ENCODE measurements at places on chromosomes 2 and 18.

DNA sequence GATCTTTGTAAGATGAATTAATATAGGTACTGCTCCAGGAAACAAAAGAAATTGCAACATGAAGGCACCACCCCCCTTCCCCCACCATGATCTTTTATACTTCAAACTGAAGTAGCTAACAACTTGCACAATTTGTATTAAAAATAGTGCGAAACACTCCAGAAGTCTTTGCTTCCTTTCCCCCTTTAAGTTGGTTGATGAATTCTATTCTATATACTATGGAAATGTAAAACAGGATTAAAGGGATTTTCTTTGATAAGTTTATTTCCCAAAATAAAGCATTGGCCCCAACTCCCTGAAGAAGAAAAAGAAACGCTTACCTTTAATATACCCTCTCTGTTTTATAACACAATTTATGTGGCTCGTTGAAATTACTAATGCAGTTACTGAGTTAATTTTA is 227.1 kb downstream of the ARHGAP15 start:
- DNase-seq: no peak

DNA sequence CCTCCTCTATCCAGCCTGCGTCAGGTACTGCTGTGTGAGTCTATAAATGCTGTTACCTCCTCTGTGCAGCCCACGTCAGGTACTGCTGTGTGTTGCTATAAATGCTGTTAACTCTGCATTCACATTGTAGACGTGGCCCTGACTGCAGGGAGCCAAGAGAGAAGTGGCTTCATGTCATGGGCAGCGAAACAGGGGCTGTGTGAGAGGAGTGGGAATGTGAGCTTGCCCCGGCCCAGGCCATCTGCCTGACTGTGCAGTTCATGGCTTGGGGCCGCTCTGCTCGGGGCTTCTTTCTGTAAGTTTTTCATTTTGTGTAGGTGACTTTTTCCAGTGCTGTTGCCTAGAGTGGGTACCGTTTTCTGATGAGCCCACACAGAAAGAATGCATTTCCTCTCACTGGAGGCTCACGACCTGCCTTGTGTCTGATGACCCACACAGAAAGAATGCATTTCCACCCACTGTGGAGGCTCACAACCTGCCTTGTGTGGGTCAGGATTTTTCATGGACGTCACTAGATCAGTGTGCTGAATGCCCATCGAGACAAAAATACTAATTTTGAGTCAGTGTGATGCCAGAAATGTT is 104.5 kb downstream of the SNTG2 start:
- no peak for DNase-seq

DNA sequence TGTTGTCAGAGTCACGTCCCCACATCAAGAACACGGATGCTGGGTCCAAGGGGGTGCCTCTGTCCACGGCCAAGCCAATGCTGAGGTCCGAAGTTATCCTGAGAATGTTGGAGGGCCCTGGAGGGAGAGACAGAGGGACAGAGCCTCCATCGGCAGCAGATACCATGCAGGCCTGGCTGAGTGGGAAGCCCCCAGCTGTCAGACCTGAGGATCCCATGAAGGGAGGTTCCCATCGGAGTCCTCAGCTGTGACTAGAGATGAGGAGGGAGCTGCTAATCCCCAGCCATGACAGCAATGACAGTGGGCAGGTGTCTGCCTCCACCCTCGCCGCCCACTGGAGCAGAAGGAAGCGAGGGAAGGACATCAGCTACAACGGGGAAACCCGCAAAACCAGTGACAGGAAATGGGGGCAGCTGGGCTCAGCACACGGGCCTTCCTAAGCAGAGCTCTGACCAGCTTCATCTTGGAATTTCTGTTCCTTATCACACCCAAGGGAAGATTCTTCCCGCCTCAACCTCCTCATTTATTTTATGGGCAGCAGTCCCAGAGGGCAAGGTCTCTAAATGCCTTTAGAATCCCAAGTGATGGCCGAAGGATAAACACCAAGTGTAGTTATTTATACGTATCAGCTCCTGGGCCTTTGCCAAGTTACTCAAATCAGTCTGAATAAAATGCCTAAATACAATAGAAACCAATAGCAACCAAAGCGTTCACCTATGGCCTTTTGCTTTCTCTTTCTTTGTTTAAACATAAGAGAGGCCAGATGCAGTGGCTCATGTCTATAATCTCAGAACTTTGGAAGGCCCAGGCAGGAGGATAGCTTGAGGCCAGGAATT is 32.2 kb downstream of the FAM178B start:
- DNase-seq: no peak

GRCh38 chr2:215841175-215841816 is 172.1 kb downstream of the MREG start:
- no peak for DNase-seq

DNA sequence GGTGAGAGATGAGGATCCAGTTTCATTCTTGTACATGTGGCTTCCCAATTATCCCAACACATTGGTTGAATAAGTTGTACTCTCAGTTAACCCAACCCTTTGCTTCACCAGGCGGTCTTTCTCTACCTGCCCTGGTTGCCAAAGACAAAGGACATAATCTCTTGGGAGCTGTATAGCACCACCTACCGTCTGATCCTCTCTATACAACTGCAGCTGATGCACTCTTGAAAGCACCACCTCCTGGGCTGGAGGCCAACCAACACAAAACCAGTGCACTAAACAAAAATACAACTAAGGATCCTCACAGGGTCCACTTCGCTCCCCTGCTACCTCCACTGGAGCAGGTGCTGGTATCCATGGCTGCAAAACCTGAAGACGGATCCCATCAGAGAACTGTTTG is 473.6 kb upstream of the NRXN1 start:
- DNase-seq: no peak

DNA sequence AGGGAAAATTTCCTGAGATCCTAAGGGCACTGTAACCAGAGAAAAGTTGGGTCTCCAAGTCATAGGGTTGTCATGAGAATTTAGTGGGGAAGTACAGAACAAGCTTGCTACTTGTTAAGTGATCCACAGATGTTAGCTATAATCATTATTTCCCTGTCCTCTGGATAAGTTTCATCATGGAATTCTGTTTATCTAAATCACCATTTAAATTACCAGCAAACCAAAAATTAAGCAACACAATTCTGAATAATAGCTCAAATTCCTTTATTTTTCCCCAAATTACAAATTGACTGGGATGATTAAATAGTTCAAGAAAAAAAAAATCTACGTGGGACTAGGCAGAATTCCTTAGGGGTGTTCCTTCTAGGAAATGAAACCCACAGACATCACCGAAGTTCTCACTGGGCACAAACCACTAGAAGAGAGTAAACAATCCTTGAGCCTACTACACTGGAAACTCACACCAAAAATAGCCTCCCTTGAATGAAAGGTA is 159.5 kb downstream of the COL6A3 start:
- DNase-seq: no peak

- DNase-seq: no peak
Measured at GRCh38 chr2:177287814-177288213, 23.3 kb upstream of the NFE2L2 start.

- DNase-seq: no peak
Measured at GRCh38 chr2:238854699-238855229, 6.9 kb downstream of the TWIST2 start.

All from activated B cell treated with CpG ODN at 0.5 μM for 24 hours (primary cell).